Inflammatory macrophage treated with lipopolysaccharide for 1 hour (primary cell): ENCODE measurements at places on chromosomes 2 and 18.

DNA sequence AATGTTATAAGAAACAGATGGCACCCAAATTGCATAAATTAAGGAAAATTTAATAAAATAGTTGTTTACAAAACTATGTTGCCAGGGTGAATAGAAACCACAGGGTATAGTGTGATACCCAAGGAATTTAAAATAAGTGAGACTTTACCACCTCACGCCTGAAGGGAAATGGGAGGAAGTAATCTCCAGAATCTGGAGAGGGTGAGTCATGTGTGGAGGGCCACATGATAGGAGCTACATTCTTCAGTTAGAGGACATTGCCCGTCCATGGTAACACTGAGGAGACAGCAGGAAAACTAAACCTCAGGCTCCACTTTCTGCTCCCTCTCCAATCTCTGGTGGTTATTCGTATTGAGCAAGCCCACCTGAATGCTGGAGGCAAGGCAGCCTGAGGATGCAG lies 97.2 kb upstream of the NXPH2 start:
- no peak for DNase-seq

GRCh38 chr2:177550264-177551200 lies 158.0 kb downstream of the AGPS start:
- no peak for DNase-seq

DNA sequence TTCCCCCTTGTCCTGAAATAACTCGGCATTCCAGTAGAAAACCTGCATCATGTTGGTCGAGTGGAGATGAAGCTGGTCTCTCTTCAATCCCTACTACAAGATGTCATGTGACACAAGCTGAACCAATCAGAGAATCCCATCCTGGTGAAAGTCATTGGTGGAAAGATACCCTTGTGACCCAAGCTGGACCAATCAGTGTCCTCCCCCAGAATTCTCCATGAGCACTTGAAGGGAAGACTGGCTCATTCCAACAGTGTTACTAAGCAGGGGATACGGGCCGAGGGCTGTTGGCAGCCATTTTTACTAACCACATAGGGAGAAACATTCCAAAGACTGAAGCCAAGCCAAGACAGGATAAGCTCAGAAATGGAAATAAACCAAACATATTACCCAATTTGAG lies 298.3 kb downstream of the ICOS start:
- DNase-seq = no peak

- no peak for DNase-seq
These were observed 171.8 kb upstream of the LHCGR start for GRCh38 chr2:48927355-48927754.

DNA sequence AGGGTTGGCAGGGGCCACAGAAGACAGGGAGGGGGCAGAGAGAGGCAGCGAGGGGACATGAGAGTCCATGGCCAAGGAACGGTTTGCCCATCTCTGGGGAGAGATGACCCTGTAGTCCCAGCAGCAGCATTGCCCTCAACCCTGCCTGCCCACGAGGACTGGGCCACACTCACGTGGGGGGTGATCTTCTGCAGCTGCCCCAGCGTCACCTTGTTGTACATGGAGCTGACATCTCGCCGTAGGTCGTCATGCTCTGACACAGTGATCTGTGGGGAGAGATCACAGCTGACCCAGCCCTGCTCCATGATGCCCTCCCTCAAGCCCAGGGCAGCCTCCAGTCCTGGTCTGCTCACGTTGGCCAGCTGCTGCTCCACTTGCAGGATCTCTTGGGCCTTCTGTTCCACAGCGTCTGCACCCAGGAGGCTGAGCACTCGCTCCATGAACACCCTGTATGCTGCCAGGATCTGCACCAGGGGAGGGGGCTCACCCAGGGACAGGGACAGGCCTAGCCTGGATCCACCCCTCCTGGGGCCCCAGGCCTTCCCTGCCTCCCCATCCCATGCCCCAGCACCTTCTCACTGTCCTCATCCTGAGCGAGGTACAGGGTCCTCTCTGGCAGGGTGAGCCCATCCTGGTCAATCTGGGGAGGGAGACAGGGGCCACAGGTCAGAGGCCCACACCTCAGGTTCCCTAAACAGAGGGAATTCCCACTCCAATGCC lies 2.8 kb downstream of the ECEL1 start:
- DNase-seq = no peak

GRCh38 chr2:138329162-138329561 lies 172.4 kb upstream of the SPOPL start:
- DNase-seq = no peak

GRCh38 chr2:53098696-53099078 lies 668.9 kb upstream of the CHAC2 start:
- no peak for DNase-seq

- DNase-seq = no peak
These were observed 90.9 kb upstream of the KLF7 start for GRCh38 chr2:207256476-207257207.

GRCh38 chr2:47896450-47896968 lies 9.8 kb downstream of the FBXO11 start:
- DNase-seq = no peak

DNA sequence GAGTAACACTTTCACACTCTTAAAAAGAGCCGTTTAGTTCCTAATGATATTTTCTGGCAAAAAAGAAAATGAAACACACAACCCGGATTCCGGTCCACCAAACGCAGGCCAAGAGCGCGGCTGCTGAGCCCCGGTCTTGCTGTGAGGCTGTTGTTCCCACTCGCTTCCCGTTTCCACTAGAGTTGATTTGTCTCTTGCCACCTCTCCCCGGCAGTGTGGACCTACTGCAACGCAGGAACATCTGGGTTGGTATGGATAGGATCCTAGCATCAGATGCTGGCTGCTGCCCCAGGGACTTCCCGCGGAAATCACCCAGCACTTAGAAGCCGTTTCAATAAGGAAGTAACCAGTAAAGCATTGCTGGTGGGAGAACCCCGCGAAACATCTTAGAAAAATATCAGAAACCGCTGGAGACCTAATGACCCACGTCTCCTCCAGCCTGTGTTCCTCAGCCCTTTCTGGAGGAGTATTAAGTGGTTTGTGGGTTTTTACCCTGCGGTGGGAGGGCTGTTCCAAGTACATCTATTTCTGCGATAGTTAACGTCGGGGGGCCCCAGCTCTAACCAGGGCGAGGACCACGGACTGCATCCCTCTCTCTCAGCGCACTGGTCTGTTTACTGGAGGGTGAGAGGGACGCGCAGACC lies 939 bp downstream of the DOCK10 start:
- peak; percentile 99 for DNase-seq

GRCh38 chr2:179825494-179825893 lies 35.9 kb downstream of the ZNF385B start:
- no peak for DNase-seq

DNA sequence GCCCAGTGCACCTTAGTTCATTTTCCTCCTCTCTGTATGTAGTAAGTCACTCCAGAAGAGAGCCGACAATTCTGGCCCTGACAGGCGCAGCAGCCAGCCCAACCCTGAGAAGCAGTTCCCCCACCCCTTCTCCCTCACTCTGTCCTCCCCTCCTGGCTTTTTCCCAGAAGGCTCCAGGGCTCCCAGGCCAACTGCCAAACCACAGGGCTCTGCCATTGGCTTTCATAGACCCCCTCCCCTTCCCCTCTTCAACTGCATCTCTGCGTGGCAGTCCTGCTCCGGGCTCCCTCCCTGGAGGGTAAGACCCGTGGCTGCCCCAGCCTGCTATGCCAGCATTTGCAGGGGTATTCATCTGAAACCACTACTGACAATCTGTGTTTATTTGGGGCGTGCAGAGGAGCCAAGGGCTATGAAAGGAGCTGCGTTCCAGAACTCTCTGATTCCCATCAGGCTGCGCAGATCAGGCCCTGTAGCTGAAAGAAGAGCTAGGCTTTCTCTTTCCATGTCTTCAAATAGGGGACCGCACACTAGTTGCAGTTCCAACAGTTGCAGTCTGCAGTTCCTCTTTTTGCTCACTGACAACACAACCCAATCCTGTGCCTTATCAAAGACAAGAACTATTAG lies 388.6 kb upstream of the TNP1 start:
- DNase-seq = peak; percentile 20

DNA sequence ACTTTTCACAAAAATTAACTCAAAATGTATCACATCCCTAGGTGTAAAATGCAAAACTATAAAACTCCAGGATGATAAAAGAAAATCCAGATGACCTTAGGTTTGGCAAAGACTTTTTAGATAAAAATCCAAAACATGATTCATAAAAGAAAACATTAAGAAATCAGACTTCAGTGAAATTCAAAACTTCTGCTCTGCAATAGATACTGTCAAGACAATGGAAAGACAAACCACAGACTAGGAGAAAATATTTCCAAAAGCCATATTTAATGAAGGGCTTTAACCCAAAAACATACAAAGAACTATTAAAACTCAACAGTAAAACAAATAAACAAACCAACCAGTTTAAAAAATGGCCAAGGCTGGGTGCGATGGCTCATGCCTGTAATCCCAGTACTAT lies 173.6 kb upstream of the SPOPL start:
- DNase-seq = no peak

DNA sequence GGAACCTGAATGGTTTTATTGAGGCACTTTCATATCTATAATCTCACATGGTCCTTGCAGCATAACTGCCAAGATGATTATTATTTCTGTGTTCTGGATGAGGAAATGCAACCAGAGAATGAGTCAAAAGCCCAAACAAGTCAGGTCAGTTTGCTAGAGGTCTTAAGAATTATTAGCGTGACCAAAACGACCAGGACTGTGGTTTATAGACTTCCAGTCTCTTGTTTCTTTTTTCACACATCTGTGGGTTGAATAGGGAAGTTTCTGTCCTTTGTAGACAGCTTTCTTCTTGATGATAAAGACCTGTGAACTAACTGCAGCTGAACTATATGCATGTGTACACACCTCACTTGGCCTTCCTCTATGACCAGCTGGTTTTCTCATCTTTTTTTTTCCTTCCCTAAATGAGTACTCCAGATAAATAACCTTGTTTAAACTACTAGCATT lies 13.9 kb downstream of the ADAM23 start:
- DNase-seq = no peak

GRCh38 chr2:174632841-174633622 lies 35.4 kb upstream of the WIPF1 start:
- DNase-seq = peak; percentile 41

GRCh38 chr2:170986566-170987258 lies 57.7 kb downstream of the GORASP2 start:
- no peak for DNase-seq

GRCh38 chr2:28413152-28413898 lies 20.7 kb downstream of the FOSL2 start:
- no peak for DNase-seq

GRCh38 chr2:75563591-75563990 lies 2.9 kb upstream of the EVA1A start:
- DNase-seq = no peak
